ENCODE measurements at places on chromosomes 7 and 10.

- H3K36me3 ChIP-seq: no peaks in the 10 kb centered on the region
- no peak for DNase-seq
- no peak overlapping the region for H3K27ac ChIP-seq
- H3K4me1 ChIP-seq: no peaks in the 10 kb centered on the region
Measured at GRCh38 chr7:54581511-54581910, 39.3 kb downstream of the VSTM2A start.

DNA sequence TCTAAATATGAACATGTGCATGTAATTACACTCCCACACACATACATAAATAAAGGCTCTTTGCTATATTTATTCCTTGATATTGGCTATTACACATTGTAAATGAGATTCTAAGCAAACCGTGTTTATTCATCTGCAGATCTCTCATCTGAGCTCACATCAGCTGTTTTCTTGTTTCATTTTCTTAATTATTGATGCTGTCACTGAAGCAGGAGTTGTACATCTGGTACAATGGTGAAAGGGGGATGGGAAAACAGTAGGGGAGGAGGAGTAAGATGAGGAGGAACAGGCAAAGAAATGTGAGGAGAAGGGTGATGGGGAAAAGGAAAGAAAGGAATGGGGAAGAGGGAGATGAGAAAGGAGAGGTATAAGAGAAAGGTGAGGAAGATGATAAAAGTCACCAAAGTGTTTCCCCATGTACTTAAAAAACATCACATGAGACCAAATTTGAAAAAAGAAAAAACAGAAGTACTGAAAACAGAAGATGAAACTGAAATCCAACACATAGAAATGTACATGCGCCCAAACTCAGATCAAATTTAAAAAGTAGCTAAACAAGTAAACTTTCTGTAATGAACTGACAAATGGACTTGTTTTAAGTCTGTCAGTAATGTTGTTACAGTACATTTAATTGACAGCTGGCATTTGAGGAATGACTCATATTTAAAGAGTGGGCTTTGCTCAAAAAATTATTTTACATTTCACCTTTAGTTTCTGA is 472.2 kb downstream of the ARL4A start:
- H3K4me3 ChIP-seq: no peak overlapping the region
- DNase-seq: no peak
- no peak overlapping the region for H3K27ac ChIP-seq
- H3K4me1 ChIP-seq: peaks cover 3% of the 10 kb centered on the region
- no peaks in the 10 kb centered on the region for H3K36me3 ChIP-seq

DNA sequence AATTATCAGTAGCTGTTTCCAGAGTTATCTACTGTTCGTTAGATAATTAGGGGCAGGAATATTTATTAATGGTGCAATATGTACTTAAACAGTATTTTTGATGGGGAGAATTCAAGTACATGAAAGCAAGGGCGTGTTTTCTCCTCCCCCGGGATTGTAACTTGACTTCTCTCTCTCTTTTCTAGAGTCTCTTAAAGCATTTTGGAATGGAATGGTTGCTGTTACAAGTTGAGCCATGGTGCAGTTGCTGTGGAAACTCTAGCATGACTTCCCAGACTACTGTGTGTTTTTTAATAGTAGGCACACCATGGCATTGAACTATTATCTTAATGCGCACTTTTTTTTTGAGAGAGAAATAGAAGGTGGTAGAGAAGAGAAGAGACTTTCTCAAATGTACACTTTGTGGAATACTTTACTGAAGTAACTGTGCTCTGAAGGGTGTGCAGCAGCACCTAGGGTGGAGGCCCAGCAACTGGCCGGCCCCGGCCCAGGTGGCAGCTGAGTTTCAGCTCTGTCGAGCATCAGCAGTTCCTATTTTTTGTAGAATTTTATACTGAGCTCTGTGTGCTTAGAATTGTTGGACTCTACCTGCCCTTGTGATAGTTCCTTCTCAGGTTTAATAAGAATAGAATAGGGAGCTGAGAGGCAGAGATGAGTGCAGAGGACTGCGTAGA is 64.4 kb downstream of the CCNY start:
- DNase-seq: no peak
- H3K27ac ChIP-seq: no peak overlapping the region
- H3K27me3 ChIP-seq: no peaks in the 10 kb centered on the region
- H3K4me1 ChIP-seq: peaks cover 24% of the 10 kb centered on the region
- H3K36me3 ChIP-seq: no peaks in the 10 kb centered on the region

- DNase-seq: no peak
- no peaks in the 10 kb centered on the region for H3K4me1 ChIP-seq
- no peaks in the 10 kb centered on the region for H3K36me3 ChIP-seq
- H3K27me3 ChIP-seq: peaks cover 12% of the 10 kb centered on the region
Measured at GRCh38 chr7:1256621-1257020, 23.9 kb downstream of the UNCX start.

GRCh38 chr7:123658023-123658422 is 2.4 kb downstream of the LMOD2 start:
- H3K27ac ChIP-seq: no peak overlapping the region
- H3K27me3 ChIP-seq: no peaks in the 10 kb centered on the region
- no peak overlapping the region for H3K4me3 ChIP-seq
- peaks cover 18% of the 10 kb centered on the region for H3K4me1 ChIP-seq

- H3K27ac ChIP-seq: no peak overlapping the region
- DNase-seq: no peak
- peaks cover 10% of the 10 kb centered on the region for H3K4me1 ChIP-seq
- no peaks in the 10 kb centered on the region for H3K36me3 ChIP-seq
Measured at GRCh38 chr10:29329420-29329819, 40.5 kb downstream of the LYZL1 start.

DNA sequence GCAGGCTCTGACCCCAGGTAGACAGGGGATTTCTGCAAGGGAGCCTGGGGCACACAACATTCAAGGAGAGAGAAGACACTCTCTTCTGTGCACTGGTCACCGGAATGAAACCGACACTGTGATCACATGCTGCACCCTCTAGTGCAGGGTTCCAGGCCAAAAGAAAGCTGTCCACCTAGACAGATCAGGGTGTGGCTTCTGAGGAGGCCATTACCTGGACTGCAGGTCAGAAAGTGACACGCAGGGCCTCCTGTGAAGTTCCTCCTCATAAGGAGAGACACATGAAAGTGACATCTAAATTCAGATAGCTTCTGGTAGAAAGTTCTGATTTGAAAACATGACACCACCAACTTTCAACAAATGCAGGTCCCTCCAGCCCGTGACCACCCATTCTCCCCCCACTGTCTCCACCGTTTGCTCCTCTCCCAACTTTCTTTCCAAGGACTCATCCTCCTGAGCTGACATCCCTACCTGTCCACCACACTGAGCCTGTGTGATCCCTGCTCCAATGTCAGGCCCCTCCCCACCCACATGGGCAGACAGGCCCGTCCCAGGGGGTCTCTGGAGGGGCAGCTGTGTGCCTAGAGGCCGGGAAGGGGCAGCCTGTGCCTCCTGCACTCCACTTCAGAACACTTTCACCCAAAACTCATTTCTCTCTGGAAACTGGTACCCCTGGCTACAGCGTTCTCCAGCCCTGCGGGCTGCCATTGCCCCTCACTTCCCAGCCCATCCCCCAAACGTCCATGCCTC is 198.0 kb downstream of the TNS3 start:
- no peak overlapping the region for H3K27ac ChIP-seq
- DNase-seq: no peak
- no peaks in the 10 kb centered on the region for H3K27me3 ChIP-seq
- peaks cover 12% of the 10 kb centered on the region for H3K4me1 ChIP-seq

- DNase-seq: no peak
- no peak overlapping the region for H3K27ac ChIP-seq
- peaks cover under 1% of the 10 kb centered on the region for H3K4me1 ChIP-seq
- H3K4me3 ChIP-seq: no peak overlapping the region
- no peaks in the 10 kb centered on the region for H3K36me3 ChIP-seq
Measured at GRCh38 chr7:109879287-109879828, 1211.6 kb upstream of the LRRN3 start.

DNA sequence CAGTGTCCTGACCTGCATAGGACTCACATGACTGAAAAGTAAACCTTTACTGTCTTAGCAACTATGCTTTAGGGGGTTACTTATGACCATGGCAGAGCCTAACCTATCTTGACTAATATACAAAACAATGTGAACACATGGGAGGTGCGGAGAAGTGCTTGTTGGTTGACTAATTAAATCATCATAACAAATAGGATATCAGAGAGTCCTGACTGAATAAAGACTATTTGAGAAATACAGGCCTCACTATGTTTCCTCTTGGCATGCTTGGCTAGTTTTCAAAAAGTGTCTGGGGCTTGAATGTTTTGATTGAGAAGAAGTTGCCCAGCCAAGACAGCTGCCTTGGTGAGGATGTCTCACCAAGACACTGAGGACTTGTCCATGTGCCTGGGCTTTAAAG is 104.4 kb upstream of the PHYHIPL start:
- H3K4me1 ChIP-seq: no peaks in the 10 kb centered on the region
- H3K36me3 ChIP-seq: no peaks in the 10 kb centered on the region
- no peaks in the 10 kb centered on the region for H3K27me3 ChIP-seq
- H3K27ac ChIP-seq: no peak overlapping the region

DNA sequence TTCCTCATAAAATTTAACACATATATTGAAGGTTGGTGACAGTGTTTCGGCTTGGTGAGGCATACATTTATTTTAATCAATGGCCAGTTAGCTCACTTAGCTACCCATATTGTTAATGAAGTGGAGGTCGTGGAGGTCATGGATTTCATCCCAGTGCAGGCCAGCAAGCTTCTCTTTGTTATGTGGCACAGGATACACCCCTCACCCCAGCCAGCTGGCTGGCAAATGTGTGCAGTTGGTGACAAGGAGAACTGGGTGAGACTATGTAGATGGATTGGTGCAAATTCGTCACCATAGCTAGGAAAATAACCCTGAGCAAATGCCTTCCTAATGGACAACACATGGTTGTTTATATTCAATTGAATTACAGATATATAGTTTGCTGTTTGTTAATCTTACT is 50.5 kb upstream of the FOXP2 start:
- no peaks in the 10 kb centered on the region for H3K4me1 ChIP-seq
- H3K27me3 ChIP-seq: no peaks in the 10 kb centered on the region
- no peak for DNase-seq

DNA sequence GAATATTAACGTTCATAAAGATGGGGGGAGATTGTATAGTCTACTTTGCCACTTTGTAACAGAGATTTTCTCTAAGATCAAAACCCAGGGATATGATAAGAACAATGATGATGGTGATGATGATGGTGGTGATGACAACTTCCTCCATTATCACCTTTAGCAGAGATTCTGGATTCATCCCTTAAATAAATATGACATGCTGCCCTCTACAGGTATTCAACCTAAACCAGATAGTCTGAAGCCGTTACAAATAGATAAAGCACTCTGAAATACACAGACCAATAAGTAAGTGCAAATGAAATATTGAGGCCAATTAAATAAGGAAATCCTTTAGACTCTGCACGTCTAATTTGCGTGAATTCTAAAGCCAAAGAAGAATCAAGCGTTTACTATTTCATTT is 211.5 kb downstream of the CREB5 start:
- no peak overlapping the region for H3K27ac ChIP-seq
- no peak for DNase-seq
- no peaks in the 10 kb centered on the region for H3K4me1 ChIP-seq
- H3K27me3 ChIP-seq: peaks cover 5% of the 10 kb centered on the region
- no peak overlapping the region for H3K4me3 ChIP-seq

DNA sequence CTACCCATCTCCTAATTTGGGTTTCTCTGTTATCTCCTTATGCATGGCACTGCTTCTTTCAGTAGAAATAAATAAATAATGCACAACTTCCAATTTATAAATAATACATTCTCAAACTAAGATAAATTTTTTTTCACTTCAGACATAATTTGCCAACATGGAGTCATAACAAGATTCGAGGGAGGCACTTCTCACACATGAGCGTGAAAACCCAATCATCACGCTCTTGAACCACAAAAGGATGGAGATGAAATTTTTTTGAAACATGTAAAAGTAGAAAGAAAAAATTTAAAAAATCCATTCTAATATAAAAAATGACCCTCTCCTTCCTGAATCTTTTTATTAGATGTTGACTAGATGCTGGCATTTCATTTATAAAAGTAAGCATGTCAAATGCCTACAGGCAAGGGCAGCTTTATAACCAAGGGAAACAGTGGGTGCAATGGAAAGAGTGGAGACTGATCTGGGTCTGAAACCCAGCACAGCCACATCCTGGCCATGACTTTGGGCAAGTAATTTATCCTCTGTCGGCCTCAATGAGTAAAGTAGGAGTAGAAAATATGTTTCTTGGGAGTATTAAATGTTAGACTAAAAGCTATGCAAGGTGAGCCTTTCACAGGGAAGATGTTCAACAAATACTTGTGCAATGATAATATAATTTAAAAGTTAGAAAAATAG is 185.0 kb downstream of the STK31 start:
- H3K4me3 ChIP-seq: no peak overlapping the region
- H3K27me3 ChIP-seq: no peaks in the 10 kb centered on the region
- no peak overlapping the region for H3K27ac ChIP-seq
- DNase-seq: no peak
- H3K36me3 ChIP-seq: no peaks in the 10 kb centered on the region

- no peaks in the 10 kb centered on the region for H3K36me3 ChIP-seq
- DNase-seq: no peak
- H3K4me1 ChIP-seq: no peaks in the 10 kb centered on the region
- no peak overlapping the region for H3K27ac ChIP-seq
Measured at GRCh38 chr10:48760983-48761382, 76.3 kb downstream of the WDFY4 start.

DNA sequence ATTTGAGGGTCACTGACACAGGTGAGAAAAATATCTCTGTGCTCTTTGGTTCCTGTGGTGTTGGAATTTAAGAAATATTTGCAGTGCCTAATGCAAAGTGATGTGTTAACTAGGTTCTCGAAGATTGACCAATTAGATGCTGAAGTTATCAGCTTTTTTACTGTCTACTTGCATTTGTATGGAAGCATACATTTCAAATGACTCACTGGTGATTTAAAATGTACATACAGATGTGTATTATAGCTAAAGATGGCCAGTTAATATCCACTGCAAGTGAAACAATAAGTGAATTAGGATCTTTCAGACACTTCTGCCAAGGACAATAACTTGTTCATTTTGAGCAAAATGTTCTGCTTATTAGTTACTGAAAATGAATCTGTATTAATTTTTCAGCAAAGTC is 205.0 kb downstream of the FANK1 start:
- H3K4me1 ChIP-seq: no peaks in the 10 kb centered on the region
- no peaks in the 10 kb centered on the region for H3K36me3 ChIP-seq
- no peak for DNase-seq
- H3K4me3 ChIP-seq: no peak overlapping the region

DNA sequence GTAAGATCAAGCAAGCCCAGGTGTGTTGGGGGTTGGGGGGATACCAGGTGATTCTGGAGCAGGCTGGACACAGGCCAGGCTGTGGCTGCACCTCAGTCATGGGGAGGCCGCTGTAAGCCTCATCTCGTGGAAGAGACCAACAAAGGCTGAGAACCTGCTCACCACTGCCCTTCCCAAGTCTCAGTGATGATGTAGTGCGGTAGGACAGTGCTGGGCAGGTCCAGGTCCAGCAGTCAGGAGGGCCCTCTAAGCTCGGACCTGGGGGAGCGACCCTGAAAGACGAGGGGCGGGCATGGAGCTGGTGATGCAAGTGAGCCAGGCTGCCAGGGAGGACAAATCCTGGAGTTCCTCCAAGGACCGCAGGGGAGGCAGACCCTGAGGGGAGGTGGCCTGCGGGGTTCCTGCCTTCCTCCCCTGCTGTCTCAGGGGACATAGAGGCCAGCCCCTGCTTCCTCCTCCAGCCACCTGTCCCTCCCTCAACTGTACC is 3.3 kb upstream of the PWWP2B start:
- peaks cover 3% of the 10 kb centered on the region for H3K4me1 ChIP-seq
- no peak overlapping the region for H3K27ac ChIP-seq
- no peak for DNase-seq
- no peaks in the 10 kb centered on the region for H3K27me3 ChIP-seq
- no peak overlapping the region for H3K4me3 ChIP-seq

- no peak for DNase-seq
- H3K4me1 ChIP-seq: peaks cover 18% of the 10 kb centered on the region
- no peaks in the 10 kb centered on the region for H3K27me3 ChIP-seq
- no peak overlapping the region for H3K4me3 ChIP-seq
Measured at GRCh38 chr10:34240039-34240438, 575.1 kb downstream of the PARD3 start.
